Testis (tissue), 5 donors: ENCODE measurements at places on chromosomes 5 and 9. TPM values are rescaled to one million over a fixed set of nuclear protein-coding genes. Genes with fewer than 3 reads are reported as not detected.

GRCh38 chr5:172002840-172003512 lies 3.5 kb downstream of the FBXW11 start:
- DNase-seq = no peak

SLC2A8 gene
- total RNA-seq = 62.7 TPM

OCLN gene
- total RNA-seq = 16.0 TPM

- DNase-seq = no peak
These were observed 18.1 kb downstream of the SLC1A1 start for GRCh38 chr9:4508246-4508906.

- no peak for DNase-seq
These were observed 191.7 kb downstream of the FSTL4 start for GRCh38 chr5:133420440-133421301.
